Thymus (tissue), 14 donors: ENCODE measurements at places on chromosomes 3 and 15.
A peak's percentile ranks its signal among the peaks of the same experiment; 100 is the strongest.

- no peaks in the 10 kb centered on the region for H3K4me1 ChIP-seq
- H3K4me3 ChIP-seq: no peak overlapping the region
- peaks cover 25% of the 10 kb centered on the region for H3K36me3 ChIP-seq
These were observed 4.7 kb downstream of the EIF1B start for GRCh38 chr3:40313975-40314860.

DNA sequence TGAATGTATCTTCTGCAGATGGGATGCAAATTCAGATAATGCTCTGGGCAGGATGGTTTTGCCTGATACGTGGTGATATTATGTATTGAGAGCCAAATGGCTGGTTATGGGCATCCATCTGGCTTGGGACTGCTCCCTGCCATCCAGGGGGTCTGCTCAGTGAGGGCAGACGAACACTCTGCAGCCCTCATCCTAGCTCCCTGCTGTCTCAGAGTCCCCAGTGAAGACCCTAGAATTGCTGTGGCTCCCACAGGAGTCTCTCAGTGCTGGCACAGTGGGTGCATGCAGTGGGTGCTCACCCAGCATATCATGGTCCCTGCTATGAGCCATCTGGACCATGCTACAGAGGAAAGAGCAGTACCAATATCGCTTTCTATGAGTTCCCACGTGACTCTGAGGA, 10.3 kb downstream of the CX3CR1 start:
- no peak overlapping the region for H3K27ac ChIP-seq
- no peaks in the 10 kb centered on the region for H3K27me3 ChIP-seq
- H3K4me3 ChIP-seq: no peak overlapping the region
- DNase-seq: no peak

DNA sequence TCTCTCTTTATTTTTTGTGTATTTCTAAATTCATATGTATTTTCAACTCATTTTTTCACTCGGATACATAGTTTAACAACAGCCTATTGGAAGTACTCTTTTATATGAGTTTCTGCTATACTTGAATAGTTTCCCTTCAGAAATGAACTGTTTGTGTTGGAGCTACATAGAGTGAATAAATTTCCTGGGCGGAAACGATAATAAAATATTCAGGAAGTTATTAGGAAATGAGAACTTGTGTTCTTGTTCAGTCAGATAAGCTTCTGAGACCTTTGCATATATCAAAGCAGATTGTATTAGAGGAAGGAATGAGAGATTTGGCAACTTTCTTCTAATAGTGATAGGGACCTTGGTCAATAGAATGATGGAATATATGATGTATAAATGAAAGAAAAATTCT, 27.3 kb downstream of the NEO1 start:
- no peaks in the 10 kb centered on the region for H3K36me3 ChIP-seq
- no peak overlapping the region for H3K27ac ChIP-seq
- no peak overlapping the region for H3K4me3 ChIP-seq
- no peaks in the 10 kb centered on the region for H3K4me1 ChIP-seq

DNA sequence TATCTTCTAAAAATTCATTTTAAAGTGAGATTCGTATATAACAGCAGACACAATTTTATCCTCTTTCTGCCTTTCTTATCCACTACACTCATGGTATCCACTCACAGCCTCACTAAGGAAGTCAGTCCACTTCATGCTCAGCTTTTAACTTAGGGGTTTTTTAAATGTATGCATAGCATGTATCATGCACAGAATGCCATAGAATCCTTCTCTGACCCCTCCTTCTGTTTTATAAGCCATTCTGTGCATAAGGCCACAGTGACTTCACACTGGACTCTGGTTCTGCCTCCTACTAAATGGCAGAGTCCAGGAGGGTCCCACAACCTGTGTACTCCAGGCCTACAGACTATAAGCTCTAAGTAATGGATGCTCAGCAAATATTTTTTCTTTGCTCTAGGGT, 129.2 kb downstream of the ATG7 start:
- H3K36me3 ChIP-seq: peaks cover 3% of the 10 kb centered on the region
- DNase-seq: no peak
- H3K27ac ChIP-seq: no peak overlapping the region
- no peaks in the 10 kb centered on the region for H3K27me3 ChIP-seq
- H3K4me3 ChIP-seq: no peak overlapping the region

DNA sequence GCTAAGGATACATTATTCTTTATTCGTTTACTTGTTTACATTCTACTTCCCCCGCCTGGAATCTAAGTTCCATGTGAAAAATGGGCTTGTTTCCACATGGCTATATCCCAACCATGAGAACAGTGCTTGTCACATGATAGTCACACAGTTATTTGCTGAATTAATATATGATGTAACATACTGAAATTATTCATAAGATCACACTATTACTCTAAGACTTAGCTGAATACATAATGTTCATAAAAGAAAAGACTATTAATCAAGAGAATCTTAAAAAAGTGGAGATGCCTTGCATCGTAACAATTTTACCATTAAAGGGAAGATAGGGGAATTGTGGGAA, 6.5 kb downstream of the PBRM1 start:
- no peak for DNase-seq
- H3K27ac ChIP-seq: no peak overlapping the region
- peaks cover 5% of the 10 kb centered on the region for H3K4me1 ChIP-seq

DNA sequence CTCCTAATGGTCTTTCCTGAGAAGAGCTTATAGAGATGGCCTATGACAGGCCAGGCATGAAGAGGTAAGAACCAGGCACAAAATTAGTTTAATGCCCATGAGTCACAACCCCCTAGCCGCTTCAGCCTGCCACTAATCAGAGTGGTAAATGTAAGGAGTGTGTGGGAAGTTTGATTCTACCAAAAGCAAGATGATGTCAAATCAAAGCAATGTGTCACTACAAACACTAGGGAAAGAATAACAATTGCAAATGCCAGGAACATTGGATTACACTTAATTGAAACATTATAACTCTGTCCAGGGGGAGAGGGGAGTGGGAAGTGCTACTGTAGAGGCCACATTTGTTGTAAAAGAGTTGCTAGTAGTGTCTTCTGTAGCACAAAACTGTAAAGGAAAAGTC, 596.6 kb upstream of the AGTR1 start:
- H3K4me1 ChIP-seq: no peaks in the 10 kb centered on the region
- no peak for DNase-seq
- no peaks in the 10 kb centered on the region for H3K36me3 ChIP-seq
- H3K27ac ChIP-seq: no peak overlapping the region
- H3K4me3 ChIP-seq: no peak overlapping the region
- H3K27me3 ChIP-seq: no peaks in the 10 kb centered on the region

DNA sequence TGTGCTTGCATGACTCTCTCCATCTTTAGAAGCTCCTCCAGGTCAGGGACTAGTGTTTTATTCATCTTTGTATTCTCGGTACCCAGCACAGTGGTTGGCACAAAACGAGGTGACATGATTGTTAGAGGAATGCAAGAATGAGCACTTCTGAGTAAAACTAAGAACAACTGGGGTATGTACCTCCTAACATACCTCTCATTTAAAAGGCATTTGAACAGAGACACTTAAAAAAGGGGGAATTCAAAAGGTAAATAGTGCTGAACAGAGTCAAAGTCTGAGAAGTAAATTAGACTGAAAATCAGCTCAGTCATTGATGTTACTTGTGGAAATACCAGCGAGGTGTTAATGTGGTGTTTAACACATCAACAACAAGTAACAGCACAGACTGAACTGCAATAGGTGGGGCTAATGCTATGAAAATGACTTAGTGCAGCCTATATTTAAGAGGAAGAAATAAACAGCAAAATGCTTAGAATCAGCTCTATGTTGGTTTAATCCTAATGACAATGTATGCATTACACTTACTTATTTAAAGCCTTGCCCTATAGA, 102.4 kb downstream of the TMCO5A start:
- H3K36me3 ChIP-seq: no peaks in the 10 kb centered on the region
- no peaks in the 10 kb centered on the region for H3K27me3 ChIP-seq
- DNase-seq: no peak
- no peak overlapping the region for H3K27ac ChIP-seq
- H3K4me3 ChIP-seq: no peak overlapping the region

DNA sequence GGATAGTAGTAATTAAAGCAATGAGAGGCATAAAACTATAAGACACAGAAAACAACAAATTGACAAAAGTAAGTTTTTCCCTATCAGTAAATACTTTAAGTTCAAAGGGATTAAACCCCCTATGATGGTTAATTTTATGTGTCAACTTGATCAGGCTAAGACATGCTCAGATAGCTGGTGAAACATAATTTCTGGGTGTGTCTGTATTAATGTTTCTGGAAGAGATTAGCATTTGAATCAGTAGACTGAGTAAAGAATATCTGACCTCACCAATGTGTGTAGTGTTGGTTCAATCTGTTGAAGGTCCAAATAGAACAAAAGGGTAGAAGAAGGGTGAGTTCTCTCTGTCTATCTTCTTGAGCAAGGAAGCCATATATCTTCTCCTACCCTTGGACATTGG, 283.3 kb upstream of the GRM7 start:
- no peaks in the 10 kb centered on the region for H3K36me3 ChIP-seq
- H3K27ac ChIP-seq: no peak overlapping the region
- H3K4me1 ChIP-seq: no peaks in the 10 kb centered on the region
- no peak for DNase-seq
- H3K4me3 ChIP-seq: no peak overlapping the region

DNA sequence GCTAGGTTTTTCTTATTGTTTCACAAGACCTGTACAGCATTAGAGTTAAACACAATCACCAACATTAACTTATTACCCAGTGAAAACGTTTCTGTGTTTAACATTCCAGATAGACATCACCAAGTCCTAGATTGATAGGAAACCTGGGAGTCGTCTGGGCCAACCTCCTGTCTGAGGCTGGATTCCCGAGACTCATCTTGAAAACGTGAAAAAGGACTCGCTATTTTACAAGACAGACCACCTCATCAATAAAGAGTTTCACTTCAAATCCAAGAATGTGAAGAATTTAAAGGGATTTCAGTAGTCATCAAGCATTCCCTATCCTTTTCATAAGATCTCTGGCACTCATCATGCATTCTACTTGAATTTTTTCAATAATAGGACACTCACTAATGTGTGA, 626.6 kb downstream of the MCTP2 start:
- no peak overlapping the region for H3K4me3 ChIP-seq
- no peak overlapping the region for H3K27ac ChIP-seq
- H3K27me3 ChIP-seq: no peaks in the 10 kb centered on the region
- H3K36me3 ChIP-seq: no peaks in the 10 kb centered on the region

DNA sequence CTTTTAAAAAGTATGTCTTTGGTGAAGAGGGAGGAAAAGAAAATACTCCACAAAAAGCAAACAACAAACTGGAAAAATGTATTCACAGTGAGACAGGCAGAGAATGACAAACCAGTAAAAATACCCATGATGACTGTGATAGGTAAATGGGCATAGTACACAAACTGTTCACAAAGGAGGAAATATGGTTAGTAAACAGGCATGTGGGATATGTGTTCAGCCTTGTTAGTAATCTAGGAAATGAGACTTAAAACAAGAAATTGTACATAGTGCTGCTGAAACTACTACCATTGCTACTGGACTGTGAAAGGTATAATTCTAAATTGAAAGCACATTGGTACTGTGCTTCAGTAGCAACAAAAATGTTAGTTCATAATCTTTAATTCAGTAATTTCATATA, 50.1 kb downstream of the UBE2E2 start:
- H3K36me3 ChIP-seq: no peaks in the 10 kb centered on the region
- H3K4me3 ChIP-seq: no peak overlapping the region
- DNase-seq: no peak
- peaks cover 6% of the 10 kb centered on the region for H3K4me1 ChIP-seq
- H3K27me3 ChIP-seq: no peaks in the 10 kb centered on the region

DNA sequence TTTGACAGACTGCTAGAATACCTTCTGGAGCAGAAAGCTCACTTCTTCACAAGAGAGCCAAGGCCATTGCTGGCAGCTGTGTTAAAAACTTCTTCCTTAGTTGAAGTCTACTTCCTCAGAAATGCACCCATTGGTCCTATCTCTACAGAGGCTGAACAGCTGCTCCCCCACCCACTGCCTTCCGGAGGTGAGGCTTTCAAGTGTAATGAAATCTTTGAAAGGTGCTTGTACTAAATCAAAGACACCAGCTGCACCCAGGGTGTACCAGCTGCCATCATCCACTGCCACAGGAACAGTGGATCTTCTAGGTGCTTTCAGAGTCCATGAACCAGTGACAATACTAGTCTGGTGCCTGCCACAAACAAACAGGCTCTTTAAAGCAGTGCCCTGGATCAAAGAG, 26.4 kb upstream of the HERC1 start:
- H3K4me1 ChIP-seq: peaks cover 55% of the 10 kb centered on the region
- no peaks in the 10 kb centered on the region for H3K36me3 ChIP-seq
- H3K27me3 ChIP-seq: no peaks in the 10 kb centered on the region

DNA sequence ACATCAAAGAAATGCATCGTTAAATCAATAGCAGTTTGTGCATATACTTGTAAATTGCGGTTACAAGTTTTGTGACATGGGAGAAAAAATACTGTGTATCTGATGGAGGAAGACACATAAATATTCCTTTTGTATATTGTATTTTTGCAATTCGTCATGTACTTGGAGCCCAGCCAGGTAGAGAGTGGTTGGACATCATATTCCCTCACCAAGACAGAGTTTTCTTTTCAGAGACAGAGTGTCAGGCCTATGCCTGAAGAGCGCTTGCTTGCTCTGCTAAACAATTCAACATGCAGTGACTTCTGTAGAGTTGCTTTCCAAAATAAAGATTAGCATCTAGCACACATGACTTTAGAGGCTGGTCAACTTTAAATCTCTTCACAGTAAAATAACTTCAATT, 24.8 kb upstream of the MEIS2 start:
- no peaks in the 10 kb centered on the region for H3K4me1 ChIP-seq
- H3K36me3 ChIP-seq: no peaks in the 10 kb centered on the region
- H3K4me3 ChIP-seq: no peak overlapping the region
- no peak overlapping the region for H3K27ac ChIP-seq
- no peaks in the 10 kb centered on the region for H3K27me3 ChIP-seq

DNA sequence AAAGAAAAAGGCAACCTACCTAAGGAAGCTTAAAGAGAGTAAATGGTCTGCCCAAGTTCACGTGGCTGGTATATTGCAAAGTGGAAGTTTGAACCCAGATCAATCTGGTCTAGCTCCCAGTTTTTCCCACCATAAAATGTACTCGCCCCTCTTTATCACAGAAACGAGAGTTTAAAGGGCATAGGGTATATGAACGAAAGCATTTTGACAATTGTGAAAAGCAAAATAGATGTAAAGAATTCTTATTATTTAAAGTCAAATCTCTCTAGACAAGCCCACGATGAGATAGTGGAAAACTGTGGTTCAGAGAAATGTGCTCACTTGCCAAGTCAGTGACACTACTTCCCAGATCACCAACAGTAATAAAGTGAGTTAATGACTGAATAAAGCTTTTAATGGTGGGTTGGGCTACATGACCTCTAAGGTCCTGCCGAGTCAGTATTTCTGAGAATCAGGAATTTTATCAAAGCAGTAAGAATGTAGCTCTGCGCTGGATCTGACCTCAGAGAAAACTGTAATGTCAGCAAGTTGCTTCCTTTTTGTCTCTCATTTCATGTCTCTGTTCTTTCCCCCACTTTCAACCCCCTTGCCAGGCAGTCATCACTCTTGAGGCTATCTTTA, 23.3 kb upstream of the NEO1 start:
- H3K36me3 ChIP-seq: no peaks in the 10 kb centered on the region
- no peak for DNase-seq
- no peak overlapping the region for H3K27ac ChIP-seq
- no peaks in the 10 kb centered on the region for H3K4me1 ChIP-seq

- H3K36me3 ChIP-seq: no peaks in the 10 kb centered on the region
- H3K27ac ChIP-seq: no peak overlapping the region
- H3K4me3 ChIP-seq: no peak overlapping the region
- DNase-seq: peak; percentile 40
- no peaks in the 10 kb centered on the region for H3K27me3 ChIP-seq
These were observed 33.7 kb downstream of the VIPR1 start for GRCh38 chr3:42535981-42536784.

- no peak for DNase-seq
- H3K27me3 ChIP-seq: no peaks in the 10 kb centered on the region
- H3K36me3 ChIP-seq: no peaks in the 10 kb centered on the region
- no peak overlapping the region for H3K4me3 ChIP-seq
- H3K4me1 ChIP-seq: no peaks in the 10 kb centered on the region
These were observed 8.8 kb downstream of the TBC1D23 start for GRCh38 chr3:100269410-100270214.
